Nephron progenitor cell (in vitro differentiated cells): ENCODE measurements at places on chromosomes 4 and X.

- DNase-seq, result no peak
These were observed 53.4 kb downstream of the IRF2 start for GRCh38 chr4:184420881-184421416.

- DNase-seq, result no peak
These were observed 10.5 kb upstream of the CHRDL1 start for GRCh38 chrX:110806145-110806544.

- no peak for DNase-seq
These were observed 18.5 kb downstream of the ZCCHC18 start for GRCh38 chrX:104130808-104131207.

- DNase-seq, result no peak
These were observed 726.2 kb downstream of the RPA4 start for GRCh38 chrX:97609938-97610337.

- DNase-seq, result no peak
These were observed 65.6 kb upstream of the PGM2 start for GRCh38 chr4:37760840-37761239.

- no peak for DNase-seq
These were observed 12.7 kb upstream of the GCNA start for GRCh38 chrX:71565474-71566041.

GRCh38 chrX:147646949-147647723, 264.6 kb upstream of the FMR1 start:
- DNase-seq, result no peak

- no peak for DNase-seq
These were observed 407.7 kb downstream of the ARAP2 start for GRCh38 chr4:35836596-35836995.

DNA sequence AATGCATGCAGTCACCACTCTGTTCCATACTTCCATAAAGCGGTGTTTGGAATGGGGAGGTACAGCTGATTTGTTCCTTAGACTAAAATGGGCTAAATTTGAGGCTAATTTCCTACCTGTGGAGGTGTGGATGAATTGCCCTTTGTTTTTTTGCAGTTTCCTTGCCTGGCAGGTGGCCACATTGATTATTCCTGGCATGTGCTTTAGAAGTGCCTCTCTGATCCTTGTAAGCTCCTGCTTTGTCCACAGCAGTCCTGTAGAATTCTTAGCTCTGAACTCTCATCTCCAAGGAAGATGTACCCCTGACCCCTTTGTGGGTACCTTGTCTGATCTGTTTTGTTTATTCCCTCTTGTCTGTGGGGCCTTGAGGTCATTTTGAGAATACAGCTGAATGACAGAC, 136.8 kb downstream of the ADGRL3 start:
- no peak for DNase-seq

- DNase-seq, result no peak
These were observed 64.7 kb downstream of the PAPSS1 start for GRCh38 chr4:107655289-107655688.

DNA sequence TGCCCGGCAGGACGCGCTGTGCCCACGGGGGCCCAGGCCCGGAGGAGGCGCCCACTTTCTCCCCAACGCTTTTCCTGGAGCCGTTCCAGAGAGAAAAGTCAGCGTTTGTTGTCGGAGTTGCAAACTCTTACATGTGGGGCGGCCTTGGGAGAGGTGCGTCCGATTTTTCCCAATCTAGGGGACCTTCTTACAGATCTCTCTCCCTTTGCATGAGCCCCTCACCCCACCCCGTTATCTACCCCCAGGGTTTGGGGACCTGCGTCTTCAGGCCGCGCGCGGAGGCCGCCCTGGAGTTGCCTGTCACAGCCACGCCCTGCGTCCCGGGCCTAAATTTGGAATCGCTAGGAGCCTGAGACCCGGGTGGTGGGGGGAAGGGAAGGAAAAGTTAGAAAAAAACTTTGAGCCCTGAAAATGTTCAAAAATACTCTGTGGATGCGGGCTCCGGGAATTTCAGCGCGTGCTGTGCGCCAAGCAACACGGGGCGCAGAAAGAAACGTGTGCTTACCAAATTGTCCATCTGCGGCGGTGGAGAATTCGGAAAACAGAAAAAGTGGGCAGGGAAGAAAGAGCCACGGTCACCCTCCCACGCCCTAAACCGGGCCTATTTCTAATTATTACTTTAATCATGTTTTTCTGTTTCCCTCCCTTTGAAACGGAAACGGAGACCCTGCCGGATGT, 587 bp downstream of the CD99 start:
- DNase-seq, result peak; percentile 40

GRCh38 chr4:102684610-102685052, 76.1 kb downstream of the MANBA start:
- DNase-seq, result no peak

GRCh38 chr4:184688447-184688846, 38.9 kb downstream of the PRIMPOL start:
- DNase-seq, result no peak

GRCh38 chrX:136827026-136827425, 46.3 kb upstream of the ARHGEF6 start:
- no peak for DNase-seq

- no peak for DNase-seq
These were observed 14.2 kb downstream of the SEC24D start for GRCh38 chr4:118821590-118822293.

DNA sequence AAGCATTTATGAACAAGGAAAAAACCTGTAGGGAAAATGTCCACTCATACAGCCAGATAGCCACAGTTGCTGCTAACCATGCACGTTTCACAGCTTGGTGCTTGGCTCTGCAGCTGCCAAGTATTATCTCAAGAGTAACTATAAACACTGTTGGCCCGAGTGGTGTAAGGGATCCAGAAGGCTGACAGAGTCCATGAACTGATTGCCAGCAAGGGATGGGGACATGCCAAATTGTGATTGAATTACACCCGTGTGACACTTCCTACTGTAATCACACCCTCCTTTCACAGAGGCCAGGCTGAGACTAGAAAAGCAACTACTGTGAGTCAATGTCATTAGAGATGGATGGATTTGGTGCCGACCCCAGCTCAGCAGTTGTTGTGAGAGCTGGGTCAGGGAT, 223.9 kb upstream of the ANKRD50 start:
- DNase-seq, result no peak

DNA sequence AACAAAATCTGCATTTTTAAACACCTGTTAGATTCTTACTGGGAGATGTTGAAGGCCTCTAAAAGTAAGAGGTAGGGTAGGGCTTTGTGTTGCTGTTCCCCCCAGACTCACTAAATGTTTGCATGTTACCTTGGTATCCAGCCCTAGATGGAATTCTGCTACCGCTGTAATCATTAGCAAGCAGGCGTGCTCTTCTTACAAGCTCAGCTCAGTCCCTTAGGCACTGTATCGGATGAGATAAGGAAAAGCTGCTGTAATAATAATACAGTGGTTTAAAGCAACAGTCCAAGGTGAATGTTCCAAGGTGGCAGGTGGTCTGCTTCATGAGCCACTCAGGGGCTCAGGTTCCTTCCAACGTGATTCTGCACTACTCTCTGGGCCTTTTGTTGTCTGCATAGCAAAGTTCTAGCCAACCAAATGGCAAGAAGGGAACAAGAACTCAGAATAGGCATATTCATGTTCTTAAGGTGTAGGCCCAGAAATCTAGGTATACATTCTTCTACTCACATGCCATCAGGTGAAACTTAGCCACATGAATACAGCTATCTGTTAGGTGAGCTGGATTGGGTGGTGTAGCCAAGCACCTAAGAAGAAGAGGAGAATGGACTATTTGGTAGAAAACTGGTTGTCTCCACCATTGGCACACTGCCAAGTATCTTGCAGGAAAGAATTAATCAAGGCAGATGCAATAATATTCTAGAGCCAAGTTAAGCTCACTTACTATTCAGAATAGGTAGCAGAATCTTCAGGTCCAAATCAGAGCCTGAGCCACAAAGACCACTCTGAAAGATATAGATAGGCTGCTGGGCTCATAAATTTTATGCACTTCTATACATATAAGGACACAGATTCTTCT, 46.0 kb downstream of the COQ2 start:
- no peak for DNase-seq

- no peak for DNase-seq
These were observed 69.3 kb downstream of the YIPF6 start for GRCh38 chrX:68568136-68568535.

- DNase-seq, result no peak
These were observed 109.4 kb upstream of the DDX3X start for GRCh38 chrX:41224605-41225004.

DNA sequence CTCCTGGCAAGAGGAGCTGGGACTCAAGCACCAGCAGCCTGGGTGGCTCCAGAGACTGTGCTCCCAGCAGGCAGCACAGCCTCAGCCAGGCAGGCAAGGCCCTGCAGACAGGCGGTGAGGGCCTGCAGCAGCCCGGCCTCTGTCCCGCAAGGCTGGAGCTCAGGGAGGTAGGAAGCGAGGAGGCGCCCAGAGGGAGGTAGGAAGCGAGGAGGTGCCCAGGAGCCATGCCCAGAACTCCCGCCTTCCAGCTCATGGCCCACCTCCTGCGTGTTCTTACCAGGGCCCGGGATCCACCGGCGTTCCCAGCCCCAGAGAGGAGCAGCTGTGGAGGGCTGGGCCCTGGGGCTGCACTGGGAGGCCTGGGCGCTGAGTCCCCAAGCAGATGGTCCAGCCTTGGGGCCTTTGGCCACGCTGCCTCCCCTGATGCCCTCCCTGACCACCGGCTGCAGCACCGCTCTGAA, 133.1 kb downstream of the HMX1 start:
- DNase-seq, result no peak

GRCh38 chr4:105951198-105951597, 55.9 kb downstream of the NPNT start:
- DNase-seq, result no peak

GRCh38 chrX:68199062-68199848, 234.0 kb downstream of the OPHN1 start:
- no peak for DNase-seq

- DNase-seq, result no peak
These were observed 6.3 kb upstream of the PPEF2 start for GRCh38 chr4:75908555-75908954.

- no peak for DNase-seq
These were observed 121.6 kb upstream of the IGFBP7 start for GRCh38 chr4:57231781-57232180.

- no peak for DNase-seq
These were observed 18.5 kb downstream of the STBD1 start for GRCh38 chr4:76325072-76325471.

DNA sequence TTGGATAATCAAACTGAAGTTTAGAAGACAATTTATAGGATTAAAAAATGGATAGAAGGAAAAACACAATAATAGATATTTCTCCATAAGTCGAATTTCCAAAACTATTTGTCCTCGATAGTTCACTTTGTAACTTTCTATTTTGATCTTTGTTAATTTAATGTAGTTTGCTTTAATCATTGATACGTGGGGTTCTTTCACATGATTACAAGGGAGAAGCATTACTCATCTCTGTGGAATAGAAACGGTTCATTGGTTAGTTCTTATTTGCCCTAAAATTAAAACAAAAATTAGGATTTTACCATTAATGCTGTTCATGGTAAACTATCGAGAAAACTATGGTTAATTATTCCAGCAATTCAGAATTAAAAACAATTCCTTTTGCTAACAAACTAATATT, 2.1 kb downstream of the TET2 start:
- DNase-seq, result no peak

- peak; percentile 46 for DNase-seq
These were observed 151.2 kb upstream of the SLC4A4 start for GRCh38 chr4:71187404-71188155.

GRCh38 chr4:112099701-112100297, 45.5 kb upstream of the FAM241A start:
- no peak for DNase-seq

DNA sequence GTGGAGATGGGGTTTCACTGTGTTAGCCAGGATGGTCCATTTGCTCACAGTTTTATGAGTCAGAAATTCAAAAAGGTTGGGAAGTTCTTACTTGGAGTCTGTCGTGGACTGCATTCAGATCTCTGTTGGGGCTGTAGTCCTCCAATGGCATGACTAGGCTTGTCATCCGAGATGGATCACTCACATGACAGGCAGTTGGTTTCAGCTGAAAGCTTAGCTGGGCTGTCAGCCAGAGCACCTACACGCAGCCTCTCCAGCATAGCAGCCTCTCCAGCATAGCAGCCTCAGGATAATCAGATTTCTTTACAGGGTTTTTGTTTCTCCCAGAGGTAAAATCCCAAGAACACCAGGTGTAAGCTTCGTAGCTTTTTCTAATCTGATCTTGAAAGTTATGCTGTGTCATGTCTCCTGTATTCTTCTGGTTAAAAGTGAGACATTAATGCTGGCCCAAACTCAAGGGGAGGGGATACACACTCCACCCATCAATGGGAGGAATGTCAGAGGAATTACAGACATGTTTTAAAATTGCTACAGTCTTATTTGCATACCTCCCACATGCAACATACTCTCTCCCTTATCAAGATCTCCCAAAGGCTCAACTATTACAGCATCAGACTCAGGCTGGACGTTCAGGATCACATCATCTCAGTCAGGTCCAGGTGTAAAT, 31.6 kb upstream of the SOD3 start:
- DNase-seq, result no peak

- DNase-seq, result no peak
These were observed 60.2 kb downstream of the MID1IP1 start for GRCh38 chrX:38861489-38861888.

- DNase-seq, result no peak
These were observed 55.3 kb downstream of the MANBA start for GRCh38 chr4:102705391-102705935.

- no peak for DNase-seq
These were observed 339.8 kb downstream of the BCOR start for GRCh38 chrX:39757971-39758370.

- DNase-seq, result no peak
These were observed 15.8 kb upstream of the RGS12 start for GRCh38 chr4:3276986-3277385.

DNA sequence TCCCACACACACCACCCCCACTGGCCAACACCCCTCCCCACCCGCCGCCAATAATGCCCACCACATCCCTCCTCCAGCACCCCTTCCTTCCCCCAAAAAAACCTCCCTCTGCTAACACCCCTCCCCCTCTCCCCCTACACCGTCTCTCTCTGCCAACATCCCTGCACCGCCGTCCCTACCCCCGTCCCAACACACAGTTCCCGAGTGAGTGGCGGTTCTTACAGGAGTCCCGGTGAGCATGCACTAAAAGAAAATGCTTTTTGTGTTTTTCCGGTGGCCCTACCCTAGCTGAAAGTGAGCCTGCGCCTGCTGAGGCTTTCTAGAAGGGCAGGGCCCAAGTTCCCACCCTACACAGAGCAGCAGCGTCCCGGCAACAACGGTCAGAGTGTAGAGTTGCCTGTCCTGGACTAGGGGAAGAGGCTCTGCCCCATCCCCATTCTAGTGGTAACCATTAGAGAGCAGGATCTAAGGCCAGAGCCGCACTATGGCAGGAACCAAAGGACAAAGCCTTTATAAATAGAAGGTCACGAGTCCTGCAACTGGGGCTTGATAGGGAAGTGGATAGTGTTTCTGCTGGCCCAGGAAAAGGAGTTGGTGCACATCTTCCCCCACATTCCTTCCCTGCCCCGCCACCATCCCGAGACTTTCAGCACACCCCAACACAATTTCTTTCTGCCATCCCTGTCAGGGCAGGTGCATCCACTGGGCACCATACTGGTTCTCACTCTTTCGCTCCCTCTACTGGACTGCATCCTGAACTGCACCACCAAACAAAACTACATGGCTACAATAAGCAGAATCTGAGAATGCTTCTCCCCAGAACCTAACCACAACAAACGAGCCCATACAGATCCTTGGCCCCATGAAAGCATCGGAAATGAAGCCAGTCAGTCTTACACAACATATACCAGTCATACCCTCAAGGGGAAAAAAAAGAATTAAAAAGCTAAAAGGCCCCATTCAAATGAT, 78.1 kb upstream of the PAGE3 start:
- DNase-seq, result no peak
